Stimulated activated CD4-positive, alpha-beta T cell treated with anti-CD3 and anti-CD28 coated beads, Interleukin-4, amount 100 ng/mL, for 24 hours (primary cell): ENCODE measurements at places on chromosomes 5 and 9.

GRCh38 chr5:66933066-66933465, 263.5 kb downstream of the CD180 start:
- DNase-seq: no peak

DNA sequence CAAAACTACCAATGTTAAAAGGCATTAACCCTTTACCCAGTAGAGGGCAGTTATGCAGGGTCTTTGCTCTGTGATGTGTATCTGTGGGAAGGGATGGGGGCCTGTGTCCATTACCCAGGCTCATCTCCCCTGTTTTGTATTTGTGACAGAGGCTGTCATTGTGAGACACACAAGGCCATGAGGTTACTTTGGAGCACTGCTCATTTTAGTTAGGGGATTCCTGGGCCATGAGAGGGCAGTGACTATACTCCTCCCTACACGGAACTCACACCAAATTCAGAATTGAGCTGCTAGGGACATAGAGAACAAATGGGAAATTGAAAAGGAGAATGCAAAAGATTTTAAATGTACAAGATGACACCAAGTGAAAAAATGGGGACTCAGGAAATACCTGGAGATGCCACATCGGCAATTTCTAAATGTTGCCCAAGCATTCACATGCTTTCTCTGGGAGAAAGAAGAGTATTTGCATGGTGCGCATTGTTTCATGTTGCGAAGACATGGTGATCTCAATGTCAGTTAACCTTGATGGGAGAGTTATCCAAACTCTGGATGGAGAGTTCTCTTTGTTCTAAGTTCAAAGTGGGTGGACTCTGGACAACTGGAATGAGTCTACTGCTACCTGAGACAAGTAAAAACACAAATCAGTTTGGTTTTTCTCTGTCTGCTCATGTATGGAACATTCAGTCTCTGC, 32.5 kb downstream of the C9orf152 start:
- DNase-seq: no peak

- DNase-seq: peak; percentile 41
Measured at GRCh38 chr5:123671042-123671441, 159.1 kb downstream of the CSNK1G3 start.

DNA sequence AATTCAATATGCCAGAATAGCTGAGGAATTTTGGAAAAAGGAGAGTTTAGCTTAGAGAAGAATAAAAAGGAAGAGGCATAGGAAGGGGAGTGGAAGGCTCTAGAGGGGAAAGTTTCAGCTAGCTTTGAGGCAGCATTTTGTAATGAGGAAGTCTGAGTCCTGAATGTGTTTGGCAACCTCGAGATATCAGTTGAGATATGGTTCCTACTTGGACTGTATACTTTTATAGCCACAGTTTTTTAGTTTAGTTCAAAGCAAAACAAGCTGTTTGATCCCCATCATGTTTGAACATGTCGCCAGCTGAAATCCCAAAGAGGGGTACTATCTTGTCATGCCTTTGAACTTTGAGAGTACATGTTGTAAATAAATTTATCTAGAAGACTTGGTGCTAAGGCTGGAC, 559.0 kb upstream of the FTMT start:
- DNase-seq: no peak

DNA sequence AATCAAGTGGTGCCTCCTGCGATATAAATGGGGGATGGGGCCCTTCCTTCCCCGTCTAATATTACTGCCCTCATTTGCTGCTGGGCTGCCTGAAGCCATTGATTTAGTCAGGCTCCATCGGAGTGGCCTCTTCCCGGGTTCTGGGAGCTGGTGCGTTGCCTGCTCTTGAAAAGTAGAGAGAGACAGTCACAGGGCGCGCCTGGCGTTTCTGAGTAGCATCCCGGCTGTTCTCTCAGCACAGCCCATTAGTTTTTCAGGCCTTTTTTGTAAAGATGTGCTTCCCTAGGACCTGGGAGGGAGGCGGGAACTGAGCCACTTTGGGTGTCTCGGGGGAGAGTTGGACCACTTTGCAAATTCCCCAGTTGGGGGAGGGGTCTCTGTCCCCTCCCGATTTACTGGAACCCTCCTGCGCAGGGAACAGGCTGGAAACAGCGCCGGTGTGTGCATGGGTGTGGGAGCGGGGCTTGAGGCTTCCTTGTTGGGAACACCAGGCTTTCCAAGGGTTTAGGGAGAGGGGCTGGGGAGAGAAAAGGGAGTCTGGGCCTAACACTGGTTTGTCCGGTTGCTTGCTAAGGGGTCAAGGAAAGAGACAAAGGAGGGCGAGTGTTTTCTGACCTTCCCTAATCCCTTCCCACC, 4.7 kb downstream of the PRDM6 start:
- DNase-seq: no peak

GRCh38 chr5:72612810-72613209, 105.6 kb upstream of the ZNF366 start:
- no peak for DNase-seq

GRCh38 chr9:101639785-101640665, 45.3 kb upstream of the PPP3R2 start:
- DNase-seq: no peak

DNA sequence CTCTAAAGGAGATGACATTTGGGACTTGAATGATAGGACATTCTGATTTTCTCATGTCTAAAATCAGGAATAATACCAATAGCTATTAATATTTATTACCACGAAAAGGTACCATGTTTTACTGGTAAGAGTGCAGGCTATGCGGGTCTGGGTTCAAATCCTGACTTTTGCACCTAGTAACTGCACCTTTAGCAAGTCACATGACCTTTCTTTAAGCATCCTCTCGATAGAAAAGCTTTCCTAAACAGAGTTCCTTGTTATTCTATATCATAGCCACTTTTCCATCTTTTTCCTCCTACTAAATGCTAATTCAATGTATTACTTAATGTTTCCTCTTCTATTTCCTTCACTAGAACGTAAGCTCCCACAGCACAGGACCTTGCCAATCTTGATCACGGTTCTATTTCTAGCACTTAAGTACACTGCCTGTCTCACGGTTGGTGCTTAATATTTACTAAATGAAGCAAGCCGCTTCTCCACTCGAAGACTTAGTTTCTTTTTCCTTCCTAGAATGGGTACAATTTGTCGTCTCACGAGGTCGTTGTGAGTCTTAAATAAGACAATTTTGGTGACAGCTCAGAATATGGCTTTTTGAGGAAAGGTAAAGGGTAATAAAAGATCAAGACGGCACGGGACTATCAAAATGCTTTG, 816 bp downstream of the RBM18 start:
- DNase-seq: no peak

- no peak for DNase-seq
Measured at GRCh38 chr5:78717674-78718584, 69.4 kb upstream of the LHFPL2 start.

DNA sequence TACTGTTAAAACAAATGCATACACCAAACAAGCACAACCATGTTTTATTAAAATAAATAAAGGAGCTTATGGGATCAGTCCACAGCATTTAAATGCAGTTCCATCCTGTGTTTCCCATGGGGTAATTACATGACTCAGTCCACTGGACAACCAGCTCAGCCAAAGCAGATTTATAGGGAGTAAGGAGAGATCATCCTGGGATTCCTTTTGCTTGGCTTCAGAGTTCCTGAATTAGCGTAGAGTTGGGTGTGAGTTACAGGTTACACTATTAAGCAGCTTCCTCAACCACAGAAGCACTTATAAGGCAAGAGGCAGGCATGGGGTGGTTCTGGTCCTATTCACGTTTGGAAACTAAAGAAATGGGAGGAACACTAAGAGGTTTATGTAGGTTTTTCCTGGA, 381.1 kb upstream of the ACTBL2 start:
- no peak for DNase-seq

DNA sequence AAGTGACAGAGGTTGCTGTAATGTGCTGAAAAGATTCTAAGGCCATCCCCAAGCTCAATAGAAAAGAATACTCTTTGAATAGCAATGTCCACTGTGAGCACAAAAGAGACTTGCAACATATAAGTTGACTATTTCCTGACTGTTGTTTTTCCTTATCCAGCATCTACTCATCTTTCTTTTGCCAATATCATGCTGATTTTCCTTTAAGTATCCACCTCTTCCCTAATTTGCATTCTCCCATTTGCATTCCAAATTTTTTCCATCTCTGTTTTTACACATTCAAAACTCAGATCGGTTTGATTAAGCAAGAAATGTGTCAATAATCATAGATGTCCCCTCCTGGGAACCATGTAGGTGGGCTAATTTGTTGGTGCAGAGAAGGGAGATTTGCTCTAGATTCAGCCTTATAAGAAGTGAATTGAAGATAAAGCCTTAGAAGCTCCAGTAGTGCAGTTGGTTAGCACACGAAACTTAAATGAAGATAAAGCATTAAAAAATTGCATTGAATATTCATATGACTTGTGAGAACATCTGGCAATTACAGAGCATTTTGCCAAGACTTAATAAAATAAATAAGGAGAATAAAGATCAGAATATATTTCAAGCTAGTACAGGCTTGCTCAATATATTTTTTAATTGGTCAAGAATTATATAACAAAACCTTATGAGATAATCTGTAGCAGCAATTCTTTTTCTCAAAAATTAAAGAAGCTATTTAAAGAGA, 267.6 kb downstream of the TMEM167A start:
- DNase-seq: no peak

DNA sequence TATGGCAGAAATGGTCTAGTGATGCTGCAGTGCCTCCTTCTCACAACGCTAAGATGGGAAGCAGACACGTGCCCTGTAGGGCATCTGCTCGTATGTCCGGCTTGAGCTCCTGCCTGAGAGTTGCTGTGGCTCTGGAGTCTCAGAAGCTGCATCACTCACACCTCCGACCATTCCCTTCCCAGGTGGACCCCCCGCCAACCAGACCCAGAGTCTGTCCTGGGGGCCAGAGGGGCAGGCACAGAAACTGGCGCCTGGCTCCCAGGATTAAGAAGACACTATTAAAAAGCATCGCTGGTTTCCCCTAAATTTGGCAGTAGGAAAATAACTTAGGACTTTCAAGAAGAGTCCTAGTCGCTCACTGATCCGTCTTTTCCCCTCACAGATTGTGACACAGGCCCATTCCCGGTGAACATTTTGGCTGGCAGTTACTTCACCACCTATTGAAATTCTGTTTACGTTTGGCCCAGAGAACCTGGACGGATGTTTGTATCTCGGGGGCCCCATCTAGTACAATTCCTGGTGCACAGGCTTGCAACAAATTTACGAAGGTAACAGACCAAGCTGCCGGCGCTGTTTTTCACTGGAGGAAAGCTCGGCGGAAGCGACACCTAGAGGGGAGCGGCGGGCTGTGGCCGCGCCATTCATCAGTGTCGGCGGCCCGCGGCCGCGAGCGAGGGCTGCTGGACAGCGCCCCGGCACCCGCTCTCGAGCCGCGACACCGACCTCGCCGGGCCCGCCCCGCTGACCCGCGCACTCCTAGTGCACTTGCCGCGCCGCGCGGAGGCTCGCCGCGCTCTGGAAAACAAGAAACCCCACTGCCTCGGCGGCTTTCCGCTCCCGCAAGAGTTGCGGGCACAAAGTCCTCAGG, 1.6 kb downstream of the FSTL4 start:
- peak; percentile 37 for DNase-seq

DNA sequence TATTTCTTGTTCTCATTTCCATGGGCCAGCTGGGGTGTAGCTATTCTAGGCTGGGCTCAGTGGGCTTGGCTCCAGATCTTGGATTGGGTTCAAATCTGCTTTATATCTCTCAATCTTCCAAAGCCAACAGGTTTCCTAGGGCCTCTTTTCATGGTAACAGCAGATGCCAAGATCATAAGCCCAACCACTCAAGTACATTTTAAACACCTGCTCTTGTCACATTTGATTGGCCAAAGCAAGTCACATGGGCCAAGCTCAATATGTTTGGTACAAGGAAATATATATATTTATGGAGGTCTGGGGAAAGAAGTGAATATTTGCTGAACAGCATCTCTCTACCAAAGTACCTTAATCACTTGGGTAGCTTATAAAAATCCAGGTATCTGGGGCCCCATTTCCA, 49.5 kb downstream of the MRRF start:
- no peak for DNase-seq

- DNase-seq: no peak
Measured at GRCh38 chr5:2900360-2900759, 148.9 kb upstream of the IRX2 start.

GRCh38 chr5:122151640-122152039, 22.3 kb downstream of the ZNF474 start:
- DNase-seq: no peak

GRCh38 chr5:167725741-167726140, 565.7 kb upstream of the WWC1 start:
- DNase-seq: no peak

DNA sequence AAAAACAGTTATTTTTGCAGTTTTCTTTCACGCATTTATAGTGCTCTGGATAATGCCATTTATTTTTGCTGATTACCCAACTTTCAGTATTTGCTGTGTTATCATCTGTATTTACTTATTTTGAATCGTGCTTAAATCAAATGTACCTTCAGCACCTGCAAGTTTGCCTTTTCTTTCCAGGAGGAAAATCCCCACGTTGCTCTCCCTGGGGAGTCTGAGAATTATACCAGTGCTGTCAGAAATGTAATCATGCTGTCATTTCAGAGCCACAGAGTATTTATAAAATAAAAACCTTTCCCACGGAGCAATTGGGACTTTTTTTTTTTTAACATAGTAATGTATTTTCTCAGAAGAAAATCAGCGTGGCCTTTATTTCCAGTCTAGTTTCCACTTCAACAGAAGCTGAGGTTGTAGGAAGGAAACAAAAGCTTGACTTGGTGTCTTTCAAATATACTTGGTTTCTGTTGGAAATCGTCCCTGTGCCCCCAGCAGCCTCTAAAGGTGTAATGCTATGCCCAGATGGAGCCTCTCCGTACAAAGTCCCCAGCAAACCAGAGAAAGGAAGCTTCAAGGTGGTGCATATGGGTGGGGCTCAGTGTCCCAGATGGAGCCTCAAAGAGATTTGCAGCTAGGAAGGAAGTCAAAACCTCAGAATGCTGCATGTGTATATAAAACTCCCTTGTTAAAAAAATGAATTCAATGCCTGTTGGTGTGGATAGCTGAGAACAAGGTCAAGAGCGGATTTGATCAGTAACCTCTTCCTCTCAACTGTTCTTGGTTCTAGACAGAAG, 2.1 kb downstream of the GPR150 start:
- DNase-seq: peak; percentile 10
